ENCODE measurements at places on chromosomes 16 and 17. TPM values are rescaled to one million over a fixed set of nuclear protein-coding genes. Genes with fewer than 3 reads are reported as not detected.

DNA sequence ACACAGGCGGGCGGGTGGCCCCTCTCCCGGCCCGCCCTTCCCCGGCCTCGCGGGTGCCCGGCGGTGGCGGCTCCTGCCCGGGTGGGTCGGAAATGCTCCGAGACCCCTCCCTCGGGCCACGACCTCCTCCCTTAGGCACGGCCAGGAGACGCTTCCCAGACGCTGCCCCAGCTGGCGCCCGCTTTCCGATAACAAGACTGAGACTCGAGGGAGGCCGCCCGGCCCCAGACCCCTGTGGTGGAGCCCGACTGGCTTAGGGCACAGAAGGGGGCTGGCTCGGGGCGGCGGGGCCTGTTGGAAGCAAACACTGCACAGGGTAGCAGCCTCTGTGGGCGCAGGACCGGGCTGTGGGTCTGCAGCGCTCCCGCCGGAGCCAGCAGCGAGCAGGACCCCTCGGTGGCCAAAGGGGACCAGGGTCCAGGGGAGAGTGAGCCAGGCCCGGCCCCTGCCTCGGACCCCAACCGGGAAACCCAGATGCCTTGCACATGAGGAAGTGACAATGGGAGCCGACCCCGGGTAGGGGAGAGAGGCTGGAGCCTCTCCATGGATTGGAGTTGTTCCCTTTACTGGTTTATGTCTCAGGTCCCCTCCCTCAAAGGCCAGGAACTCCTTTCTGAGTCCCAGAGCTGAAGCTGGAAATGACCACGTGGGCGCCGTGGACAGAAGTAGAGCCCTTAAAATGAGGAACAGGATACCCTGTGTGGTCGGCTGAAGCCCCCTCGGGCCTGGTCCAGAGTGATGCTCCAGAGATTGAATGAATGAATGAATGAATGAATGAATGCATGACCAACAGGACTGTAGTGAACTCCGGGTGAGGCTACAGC is 19.8 kb upstream of the ADCY7 start:
- peak overlapping the region; percentile 85 for H3K4me3 ChIP-seq
- H3K4me1 ChIP-seq: peaks cover 17% of the 10 kb centered on the region
- no peaks in the 10 kb centered on the region for H3K27me3 ChIP-seq

Gene TXNL4B
- total RNA-seq: 14.0 TPM

DNA sequence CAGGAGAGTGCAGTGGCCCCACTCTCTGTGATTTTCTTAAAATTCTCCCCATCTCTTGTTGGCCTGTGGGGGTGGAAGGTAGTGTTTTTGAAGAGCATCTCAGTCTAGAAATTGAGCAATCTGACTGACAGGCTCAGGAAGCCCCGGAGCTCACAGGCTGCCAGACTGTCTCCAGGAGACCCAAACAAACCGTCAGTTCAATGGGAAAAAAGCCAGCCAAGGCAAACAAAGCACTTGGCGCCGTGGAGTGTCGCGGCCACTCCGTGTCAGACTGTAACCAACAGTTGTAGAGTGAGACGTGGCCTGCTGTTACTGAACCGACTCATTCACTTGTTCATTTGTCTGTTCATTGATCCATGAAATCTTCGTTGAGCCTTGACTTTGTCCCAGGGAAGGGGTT is 33.7 kb downstream of the RGS9 start:
- DNase-seq: no peak
- no peaks in the 10 kb centered on the region for H3K27me3 ChIP-seq
- H3K4me1 ChIP-seq: peaks cover 14% of the 10 kb centered on the region
- H3K27ac ChIP-seq: no peak overlapping the region
- H3K4me3 ChIP-seq: no peak overlapping the region

- no peaks in the 10 kb centered on the region for H3K27me3 ChIP-seq
- no peaks in the 10 kb centered on the region for H3K36me3 ChIP-seq
- H3K27ac ChIP-seq: no peak overlapping the region
- no peak for DNase-seq
- peaks cover 10% of the 10 kb centered on the region for H3K4me1 ChIP-seq
- no peak overlapping the region for H3K4me3 ChIP-seq
These were observed 18.9 kb downstream of the KPNA2 start for GRCh38 chr17:68054296-68054900.

DNA sequence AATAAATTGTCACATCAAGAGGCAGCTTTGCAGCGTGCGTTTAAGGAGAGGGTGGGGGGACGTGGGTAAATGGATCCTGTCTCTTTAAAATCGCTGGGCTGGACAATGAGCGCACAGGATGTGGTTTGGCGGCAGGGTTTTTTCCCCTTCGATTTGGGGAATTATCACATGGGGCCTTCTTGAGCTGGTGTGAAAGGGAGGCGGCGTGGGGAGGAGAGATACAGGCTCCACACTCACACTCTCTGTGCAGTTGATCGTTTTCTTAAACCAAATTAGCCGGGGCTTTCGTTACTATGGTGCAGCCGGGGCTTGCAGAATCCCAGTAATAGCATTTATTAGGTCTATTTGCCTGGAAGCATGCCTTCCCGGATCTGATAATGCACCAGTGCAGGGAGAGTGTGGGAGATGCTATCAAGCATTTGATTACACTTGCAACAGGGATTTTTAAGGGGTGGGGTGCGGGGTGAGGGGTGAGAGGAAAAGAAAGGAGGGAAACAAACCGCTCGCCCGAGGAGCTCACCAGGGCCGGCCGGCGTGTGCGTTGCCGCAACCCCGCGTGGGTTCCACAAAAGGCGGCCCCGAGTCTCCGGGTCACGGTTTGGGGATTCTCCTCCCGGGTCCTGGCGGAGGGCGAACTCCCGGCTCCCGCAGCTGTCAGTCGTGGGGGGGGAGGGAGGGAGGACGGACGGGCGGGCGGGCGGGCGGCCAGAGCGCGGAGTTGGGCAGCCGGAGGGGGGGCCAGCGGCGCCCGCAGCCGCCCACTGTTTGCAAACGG is 58.8 kb upstream of the GSE1 start:
- peak; percentile 29 for DNase-seq
- H3K27me3 ChIP-seq: no peaks in the 10 kb centered on the region
- H3K27ac ChIP-seq: peak overlapping the region; percentile 94
- H3K4me3 ChIP-seq: peak overlapping the region; percentile 96

DNA sequence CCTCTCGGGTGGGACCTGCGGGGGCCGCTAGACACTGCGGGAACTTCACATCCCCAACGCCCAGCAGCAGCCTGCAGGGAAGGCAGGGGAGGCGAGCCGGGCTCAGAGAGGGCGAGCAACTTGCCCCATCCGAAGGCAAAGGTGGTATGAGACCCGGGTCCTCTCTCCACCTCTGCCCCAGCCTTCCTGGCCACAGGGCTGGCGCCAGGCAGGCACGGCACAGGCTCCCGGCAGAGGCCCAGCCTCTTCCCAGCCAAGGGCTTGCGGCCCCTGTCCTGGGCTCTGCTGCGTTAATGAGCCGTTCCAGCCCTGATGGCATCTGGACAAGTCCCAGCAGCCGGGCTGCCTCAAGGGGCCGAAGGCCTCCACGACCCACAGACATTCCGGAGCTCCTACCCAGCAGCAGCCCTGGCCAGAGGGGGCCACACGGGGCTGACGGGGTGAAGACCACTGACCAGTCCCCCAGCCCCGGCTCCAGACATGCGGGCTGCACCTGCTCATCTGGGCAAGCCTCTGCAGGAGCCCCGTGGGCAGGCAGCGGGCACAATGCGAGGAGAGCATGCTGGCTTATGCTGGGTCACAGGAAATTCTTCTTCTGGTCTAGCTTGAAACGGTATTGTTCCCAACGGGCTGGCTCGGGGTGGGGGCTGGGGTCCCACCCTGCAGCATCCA is 1.2 kb upstream of the HS3ST6 start:
- no peak overlapping the region for H3K27ac ChIP-seq
- peaks cover 8% of the 10 kb centered on the region for H3K4me1 ChIP-seq
- H3K4me3 ChIP-seq: no peak overlapping the region
- H3K36me3 ChIP-seq: peaks cover 7% of the 10 kb centered on the region
- peaks cover 68% of the 10 kb centered on the region for H3K27me3 ChIP-seq
- no peak for DNase-seq

Data from T-helper 17 cell (primary cell).